ENCODE measurements at places on chromosomes 4 and X.

DNA sequence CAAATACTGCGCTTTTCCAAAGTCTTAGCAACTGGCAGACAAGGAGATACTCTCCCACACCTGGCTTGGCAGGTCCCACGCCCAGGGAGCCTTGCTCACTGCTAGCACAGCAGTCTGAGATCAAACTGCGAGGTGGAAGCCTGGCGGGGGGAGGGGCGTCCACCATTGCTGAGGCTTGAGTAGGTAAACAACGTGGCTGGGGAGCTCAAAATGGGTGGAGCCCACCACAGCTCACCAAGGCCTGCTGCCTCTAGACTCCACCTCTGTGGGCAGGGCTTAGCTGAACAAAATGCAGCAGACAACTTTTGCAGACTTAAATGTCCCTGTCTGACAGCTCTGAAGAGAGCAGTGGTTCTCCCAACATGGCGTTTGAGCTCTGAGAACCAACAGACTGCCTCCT lies 23.0 kb upstream of the NFKB1 start:
- DNase-seq = no peak

- DNase-seq = no peak
Observed at GRCh38 chrX:46236411-46236810, 308.8 kb downstream of the ZNF674 start.

DNA sequence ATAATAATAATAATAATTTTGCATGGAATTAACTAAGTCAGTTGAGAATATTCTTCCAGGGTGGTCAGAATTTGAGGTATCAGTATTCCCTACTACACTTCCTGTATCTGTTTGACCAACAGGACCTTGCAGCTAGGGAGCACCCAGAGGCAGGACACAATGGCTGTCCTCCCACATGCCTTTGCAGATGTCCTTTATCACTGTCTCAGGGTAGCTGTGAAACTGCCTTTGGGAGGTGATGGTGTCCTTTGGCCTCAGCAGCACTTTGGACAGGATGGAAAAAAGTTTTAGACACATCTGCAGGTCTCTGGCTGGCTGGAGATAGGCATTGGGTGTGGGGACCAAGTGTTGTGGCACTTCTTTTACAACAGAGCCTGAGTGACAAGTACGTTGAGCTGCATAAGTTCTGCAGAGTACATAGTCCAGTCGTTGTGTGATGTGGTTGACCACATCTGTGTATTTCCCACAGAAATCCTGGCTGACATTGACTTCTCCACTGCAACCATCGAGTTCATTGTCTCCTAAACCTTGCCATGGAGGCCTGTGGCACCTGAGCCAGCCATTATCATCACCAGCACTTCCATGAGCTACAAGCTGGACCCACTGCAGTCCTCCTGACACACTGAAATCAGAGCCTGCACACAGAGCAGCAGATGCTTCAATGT lies 19.1 kb upstream of the UBA6 start:
- no peak for DNase-seq

DNA sequence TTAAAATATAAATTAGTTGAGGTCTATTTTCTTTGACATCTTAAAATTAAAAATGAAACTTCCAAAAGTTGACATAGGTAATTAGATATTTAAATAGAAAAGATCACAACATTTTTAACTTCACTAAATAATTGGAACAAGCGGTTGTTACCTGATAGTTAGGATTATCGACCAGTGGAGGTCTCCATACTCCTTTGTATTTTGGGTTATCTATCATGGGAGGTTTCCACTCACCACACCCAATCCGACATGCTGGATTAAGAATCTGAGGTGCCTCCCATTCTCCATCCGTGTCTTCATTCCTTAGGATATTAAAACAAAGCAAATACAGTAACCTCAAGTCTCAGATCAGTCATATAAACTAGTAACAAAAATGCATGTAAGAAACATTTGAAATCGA lies 22.2 kb downstream of the SCOC start:
- no peak for DNase-seq

DNA sequence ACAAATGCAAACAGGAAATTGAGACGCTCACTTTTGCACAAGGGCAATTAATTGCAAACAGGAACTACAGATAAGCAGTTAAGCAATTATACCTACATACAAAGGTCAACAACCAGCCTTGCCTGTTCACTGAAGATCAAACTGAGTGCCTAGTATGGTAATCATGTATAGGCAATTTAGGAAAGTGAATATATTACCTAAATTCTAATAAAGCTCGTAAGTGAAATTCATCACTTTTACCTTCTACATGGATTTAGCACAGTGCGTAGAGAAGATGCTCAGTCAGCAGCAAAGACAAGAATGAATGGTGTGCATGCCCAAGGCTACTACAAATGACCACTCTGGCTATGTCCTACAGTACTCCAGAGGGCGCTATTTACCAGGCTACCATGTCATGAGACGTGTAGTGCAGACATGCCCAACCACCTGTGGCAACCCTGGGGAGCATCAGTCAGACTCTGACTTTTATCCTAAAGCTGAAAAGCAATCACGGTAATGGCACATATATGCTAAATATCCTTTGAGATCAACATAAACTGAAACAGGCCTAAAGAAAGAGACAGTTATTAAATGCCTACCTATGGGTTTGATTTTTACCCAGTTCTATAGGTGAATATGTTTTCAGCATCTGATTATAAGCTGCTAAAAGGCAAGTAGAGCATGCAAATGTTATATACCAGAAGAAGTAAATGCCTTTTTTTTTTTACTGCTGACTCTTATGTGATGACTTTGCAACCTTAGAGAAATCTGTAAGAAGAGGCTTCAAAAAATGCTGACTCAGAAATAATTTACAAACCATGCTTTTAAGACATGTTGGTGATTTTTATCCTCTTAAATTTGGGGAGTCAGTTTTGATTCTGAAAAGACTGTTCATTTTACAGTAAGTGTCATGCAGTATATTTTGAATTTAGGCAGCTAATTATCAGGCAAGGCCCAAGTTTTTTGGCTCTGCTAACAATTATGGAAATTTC lies 178.0 kb downstream of the PPP3CA start:
- DNase-seq = peak; percentile 74

DNA sequence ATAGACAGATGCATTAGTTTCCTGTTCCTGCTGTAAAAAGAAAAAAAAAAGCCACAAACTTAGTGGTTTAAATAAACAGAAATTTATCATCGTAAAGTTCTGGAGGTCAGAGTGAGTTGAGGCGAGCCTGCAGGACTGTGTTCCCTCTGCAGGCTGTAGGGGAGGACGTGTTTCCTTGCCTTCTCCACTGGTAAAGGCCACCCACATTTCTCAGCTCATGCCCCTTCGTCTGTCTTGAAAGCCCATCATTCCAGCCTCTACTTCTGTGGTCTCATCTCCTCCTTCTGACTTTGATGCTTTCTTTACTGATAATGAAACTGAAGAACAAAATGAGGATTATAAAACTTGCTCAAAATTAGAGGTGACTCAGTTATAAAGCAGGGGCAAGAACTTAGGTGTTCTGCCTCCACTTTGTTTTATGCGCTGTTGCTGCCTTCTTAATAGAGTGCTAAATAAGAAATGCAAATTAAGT lies 143.0 kb downstream of the STIM2 start:
- peak; percentile 70 for DNase-seq

GRCh38 chrX:109600237-109600651 lies 24.7 kb downstream of the KCNE5 start:
- no peak for DNase-seq

- no peak for DNase-seq
Observed at GRCh38 chr4:163273203-163273602, 59.2 kb downstream of the NPY1R start.

DNA sequence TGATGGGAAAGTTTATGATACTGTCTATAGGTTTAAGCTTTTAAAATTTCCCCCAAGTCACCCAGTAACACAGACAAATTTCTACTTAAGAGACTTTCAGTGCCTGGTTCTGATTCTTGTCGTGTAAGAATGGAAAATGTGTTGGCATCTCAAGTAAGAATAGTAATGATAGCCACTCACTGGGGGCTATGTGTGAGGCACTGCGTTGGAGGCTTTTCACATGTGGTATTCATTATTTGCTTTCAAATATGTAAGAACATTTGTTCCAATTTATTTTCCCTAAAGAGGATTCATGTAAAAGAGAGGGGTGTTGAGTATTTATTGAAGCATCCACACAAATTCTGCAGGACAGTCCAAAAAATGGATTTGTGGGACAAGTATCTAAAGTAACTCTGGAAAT lies 143.6 kb downstream of the FNIP2 start:
- DNase-seq = no peak

GRCh38 chrX:123983240-123983639 lies 21.7 kb downstream of the STAG2 start:
- DNase-seq = no peak

GRCh38 chr4:152360045-152360410 lies 175.9 kb downstream of the FBXW7 start:
- DNase-seq = no peak

DNA sequence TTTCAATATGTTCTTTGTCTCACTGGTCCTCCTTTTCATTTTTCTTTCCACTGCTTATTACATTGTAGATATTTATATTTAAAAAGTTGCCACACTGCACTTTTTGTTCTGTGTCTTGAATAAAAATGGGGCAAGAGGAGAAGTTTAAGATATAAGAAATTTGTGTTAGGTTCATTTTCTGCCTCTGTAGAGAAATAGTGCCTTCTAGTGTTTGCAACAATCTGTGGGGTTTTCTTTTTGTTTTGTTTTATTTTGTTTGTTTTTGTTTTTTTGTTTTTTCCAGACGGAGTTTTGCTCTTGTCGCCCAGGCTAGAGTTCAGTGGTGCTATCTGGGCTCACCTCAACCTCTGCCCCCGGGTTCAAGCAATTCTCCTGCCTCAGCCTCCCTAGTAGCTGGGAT lies 20.1 kb upstream of the SMIM14 start:
- DNase-seq = no peak
